HepG2 (cell line): ENCODE measurements at places on chromosomes 11 and 22. TPM values are rescaled to one million over a fixed set of nuclear protein-coding genes. Genes with fewer than 3 reads are reported as not detected.

Gene HTR3A
- not detected in 2 replicates for polyA plus RNA-seq

Gene DDI1
- polyA plus RNA-seq, result not detected in 2 replicates

Gene CCDC89
- polyA plus RNA-seq, result 0.13 TPM in 1 of 2 replicates, not detected in the other

Gene FJX1
- polyA plus RNA-seq, result 0.10 and 0.40 TPM in 2 replicates

DNA sequence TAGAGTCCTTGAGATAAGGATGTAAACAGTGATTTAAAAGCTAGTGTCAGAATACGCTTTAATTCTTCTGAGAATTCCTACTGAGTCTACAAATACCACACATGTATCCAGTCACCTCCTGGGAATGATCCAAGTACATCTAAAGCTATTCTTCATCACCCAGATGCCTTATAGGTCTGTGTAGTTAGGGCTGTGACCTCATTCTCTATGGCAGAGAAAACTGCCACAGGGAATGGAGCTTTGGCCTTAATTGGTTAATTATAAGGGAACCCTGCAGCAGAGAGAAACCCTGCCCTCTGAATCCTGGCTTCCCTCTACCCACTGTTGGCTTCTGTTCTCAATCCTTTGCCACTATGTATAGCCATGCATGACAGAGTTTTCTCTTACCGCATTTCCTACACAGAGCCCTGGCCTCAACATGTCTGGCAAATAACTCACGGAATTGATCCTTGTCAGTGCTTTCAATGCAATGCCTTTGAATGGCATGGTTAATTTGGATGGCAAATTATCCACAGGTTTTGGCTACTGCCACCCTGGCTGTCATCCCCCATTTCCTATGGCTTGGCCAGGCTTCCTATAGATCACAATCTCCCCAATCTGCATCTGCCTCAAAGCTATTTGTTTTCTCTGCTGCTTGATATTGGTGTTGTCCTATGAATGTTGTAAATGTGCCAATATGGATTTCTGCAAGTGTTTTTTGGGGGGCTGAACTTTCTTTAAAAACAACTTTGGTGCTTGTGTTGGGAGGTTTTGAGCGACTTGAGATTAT, 2.9 kb downstream of the DIXDC1 start:
- DNase-seq, result no peak

- no peak for DNase-seq
Measured at GRCh38 chr11:22512457-22512856, 113.2 kb downstream of the FANCF start.
